ENCODE measurements at places on chromosomes 12 and 14.

DNA sequence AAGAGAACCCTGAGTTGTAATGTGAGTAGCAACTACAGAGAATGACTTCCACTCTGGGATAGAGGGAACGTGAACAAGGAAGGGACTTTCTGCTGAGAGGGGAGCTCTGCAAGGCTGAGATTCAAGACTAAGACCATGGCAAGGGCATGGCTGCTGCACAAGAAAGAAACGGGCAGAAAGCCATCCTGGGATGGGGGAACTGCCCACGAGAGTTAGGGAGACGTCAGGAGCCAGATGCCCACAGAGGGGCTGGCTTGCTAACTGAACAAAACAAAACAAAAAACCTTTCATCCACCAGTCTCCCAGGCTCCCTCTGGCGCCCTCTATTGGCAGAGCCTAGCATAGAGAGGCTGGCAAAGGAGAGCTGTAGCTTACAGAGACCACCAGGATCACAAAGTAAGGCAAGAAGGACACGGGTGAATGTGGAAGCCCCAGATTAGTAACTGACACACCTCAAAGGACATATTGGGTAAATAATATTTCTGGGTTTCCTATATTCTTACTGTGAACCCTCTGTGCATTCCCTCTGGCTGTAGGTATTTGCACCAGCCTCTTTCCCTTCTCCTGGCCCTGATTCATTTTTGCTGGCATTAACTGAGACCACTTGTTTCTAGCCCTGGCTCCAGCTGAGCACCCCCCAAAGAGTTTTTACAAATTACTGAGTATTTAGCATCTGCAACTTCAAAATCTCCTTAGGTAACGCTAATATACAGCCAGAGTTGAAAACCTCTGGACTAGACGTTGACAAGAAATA lies 338.3 kb downstream of the EMP1 start:
- peak; percentile 70 for DNase-seq

DNA sequence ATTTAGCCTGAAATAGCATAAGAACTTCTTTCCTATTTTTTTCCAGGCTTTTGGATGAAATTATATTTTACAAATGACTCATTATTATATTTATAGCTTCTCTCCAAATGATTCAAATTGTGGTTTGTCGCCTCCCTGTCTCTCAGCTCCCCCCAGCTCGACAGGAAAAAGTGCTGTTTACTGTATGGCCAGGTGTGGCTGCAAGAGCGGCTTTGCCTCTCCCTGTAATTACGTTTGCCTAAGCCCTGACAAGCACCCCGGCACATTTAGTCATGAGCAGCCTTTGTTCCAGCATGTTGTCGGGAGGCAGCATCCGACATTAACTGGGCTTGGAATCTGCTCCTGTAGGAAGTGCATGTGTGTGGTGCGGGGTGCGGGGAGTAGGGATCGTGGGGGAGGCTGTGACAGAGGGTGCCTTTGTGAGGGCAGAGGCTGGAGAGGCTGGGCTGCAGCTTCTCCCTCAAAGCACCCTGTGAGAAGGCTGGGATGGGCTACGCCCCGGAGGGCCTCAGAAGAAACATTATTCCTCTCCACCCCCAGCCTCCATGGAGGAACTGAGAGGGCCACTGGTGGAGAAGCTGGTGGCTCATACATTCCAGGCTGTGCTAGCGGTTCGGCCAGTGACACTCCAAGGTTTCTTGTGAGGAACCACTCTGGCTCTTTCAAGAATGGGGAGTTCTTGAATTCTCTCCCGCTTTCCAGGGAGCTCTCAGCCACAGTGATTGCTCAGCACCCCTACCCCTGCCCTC lies 42.1 kb upstream of the CTDSP2 start:
- peak; percentile 93 for DNase-seq

DNA sequence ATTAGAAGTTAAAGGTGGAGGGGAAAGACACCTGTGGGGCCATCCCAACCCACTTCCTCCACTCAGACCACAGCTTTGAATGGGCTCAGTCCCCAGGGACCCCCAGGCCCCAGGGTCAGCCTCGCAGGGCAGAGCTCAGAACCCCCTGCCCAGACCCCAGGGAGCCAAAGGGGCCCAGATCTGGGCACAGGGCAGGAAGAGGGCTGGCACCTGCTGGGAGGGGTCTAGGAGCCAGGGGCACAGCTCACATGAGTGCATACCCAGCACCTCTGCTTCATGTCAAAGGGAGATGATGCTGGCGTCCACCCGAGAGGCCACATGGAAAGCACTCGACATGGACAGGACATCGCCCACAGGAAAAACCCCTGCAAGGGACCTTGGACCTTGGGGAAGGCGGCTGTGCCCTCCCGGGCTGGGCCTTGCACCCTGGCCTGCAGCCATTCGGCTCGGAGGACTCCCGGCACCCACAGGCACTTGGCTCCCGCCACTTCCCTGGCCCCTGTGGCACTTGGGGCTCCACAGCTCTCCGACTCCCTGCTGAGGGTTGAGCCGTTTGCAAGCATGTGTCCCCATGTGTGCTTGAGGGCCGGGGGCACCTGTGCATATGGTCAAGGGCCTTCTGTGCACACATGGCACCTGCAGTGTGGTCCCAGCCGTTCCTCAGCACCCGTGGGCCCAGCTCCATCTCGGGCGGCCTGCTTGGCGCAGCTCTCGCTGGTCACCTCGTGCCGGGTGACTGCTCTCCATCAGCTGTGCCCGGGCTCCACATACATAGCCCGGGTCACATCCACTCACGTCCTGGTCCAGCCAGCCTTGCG lies 7.8 kb upstream of the AMN start:
- DNase-seq = no peak

DNA sequence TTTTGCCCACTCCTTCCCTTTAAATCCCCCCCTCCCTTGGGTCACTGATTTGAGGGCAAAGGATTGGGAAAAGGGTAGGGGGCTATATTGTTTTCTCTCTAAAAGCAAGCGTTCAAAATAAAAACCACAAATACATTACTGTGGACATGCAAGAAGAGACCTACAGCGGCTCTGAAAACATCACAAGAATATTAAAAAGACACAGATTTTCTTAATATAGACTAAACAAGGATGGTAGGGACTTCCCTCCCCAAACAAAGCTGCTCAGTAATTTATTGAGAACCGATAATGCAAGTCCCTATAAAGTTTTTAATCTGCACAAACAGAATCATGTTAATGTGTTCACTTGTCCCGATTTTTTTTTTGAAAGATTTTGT lies 12.9 kb downstream of the TBX3 start:
- no peak for DNase-seq

DNA sequence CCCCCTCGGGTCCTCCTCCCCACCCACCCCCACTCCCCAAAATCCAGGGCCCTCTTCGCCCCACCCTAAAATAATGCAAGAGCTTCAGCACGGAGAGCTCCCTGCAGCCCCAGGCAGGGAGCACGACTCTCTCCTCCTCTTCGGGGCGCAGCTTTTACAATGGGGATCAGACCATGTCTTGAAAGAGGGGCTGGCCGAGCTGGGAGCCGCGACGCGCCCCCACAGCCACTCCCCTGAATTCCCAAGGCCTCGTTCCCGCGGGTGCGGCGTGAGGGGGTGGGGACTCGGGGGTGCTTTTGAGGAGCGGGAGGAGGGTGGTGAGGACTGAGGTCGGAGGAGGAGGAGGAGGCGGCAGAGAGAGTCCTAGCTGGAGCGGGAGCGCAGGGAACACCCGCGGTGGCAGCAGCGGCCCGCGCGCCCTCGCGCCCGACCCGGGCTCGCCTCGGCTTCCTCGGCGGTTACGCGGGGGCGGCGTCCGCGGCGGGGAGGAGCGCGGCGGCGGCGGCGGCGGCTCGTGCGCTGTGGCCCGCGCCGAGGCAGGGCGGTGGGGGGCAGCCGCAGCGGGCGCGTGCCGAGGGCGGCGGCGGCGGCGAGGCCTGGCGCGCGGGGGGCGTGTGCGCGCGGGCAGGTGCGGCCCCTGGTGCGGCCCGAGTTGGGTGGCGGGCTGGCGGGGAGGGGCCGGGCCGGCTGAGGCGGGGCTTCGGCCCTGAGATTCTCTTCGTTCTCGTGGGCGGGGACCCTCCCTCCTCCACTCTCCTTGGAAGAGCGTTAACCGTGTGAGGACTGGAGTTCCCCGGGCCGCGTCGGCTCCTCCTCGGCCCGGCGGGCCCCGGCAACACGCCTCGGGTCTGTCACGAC lies at the start of gene ANKS1B:
Gene ANKS1B, minus strand, starts transcription at position 666 of the 858 bp plus-strand sequence. CDS start 699 bp downstream, outside the sequence.
- DNase-seq = peak; percentile 77

- DNase-seq = no peak
Measured at GRCh38 chr14:59281609-59282377, 93.3 kb downstream of the DAAM1 start.

- DNase-seq = no peak
Measured at GRCh38 chr12:95351748-95352147, 122.2 kb upstream of the METAP2 start.

DNA sequence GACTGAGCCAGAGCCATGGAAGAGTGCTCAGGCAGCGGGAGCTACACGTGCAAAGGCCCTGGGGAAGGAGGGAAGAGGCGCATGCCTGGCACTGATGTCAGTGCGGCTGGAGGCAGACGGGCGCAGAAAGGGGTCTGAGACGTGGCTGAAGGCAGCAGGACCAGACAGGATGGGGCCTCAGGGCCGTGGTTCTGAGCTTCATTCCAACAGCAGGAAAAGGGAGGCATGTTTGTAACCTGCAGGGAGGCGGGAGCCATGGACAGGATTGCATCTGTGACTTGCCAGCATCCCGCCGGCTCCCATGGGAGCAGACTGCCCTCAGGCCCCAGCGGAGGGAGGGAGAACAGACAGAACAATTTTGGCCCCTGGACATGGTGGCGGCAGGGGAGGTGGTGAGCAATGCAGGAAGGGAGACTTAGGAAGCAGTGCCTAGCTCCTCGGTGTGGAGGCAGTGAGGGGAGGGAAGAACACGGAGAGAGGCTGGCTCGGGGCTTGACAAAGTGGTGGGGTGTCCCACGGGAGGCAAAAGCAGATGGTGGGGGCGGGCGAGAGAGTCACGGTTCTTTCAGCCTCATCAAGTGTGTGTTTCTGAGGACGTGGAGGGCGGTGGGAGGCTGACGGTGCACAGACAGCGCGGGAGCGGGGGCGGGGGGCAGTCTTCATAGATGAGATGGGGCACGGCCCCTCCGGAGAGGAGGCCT lies 33.3 kb upstream of the INF2 start:
- no peak for DNase-seq

DNA sequence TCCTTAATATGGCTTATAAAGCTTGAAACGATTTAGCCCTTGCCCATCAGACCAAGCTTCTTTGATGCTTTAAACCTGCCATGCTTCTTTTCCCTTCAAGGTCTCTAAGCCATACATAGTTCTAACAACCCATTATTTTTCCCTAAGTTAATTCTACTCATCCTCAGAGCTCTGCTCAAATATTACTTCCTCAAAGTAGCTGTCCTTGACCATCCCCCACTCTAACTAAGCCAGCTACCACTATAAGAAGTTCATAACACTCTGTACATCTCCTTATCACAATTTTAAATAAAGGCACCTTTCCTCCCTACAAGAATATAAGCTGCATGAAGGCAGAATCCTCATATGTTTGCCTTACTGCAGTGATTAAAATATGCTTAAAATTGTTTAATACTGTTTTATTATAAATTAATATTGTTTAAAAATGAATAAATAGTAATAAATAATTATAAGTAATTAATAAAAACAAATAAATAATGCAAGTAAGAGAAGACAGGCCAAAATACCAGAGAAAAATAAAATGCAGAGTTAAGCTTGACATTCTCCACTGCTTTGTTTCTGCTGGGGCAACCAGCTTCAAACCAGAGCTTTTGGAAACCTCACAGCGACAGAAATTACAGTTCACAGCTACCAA lies 76.8 kb downstream of the NUMB start:
- DNase-seq = no peak

GRCh38 chr14:61491224-61491623 lies 169.8 kb downstream of the PRKCH start:
- DNase-seq = no peak

DNA sequence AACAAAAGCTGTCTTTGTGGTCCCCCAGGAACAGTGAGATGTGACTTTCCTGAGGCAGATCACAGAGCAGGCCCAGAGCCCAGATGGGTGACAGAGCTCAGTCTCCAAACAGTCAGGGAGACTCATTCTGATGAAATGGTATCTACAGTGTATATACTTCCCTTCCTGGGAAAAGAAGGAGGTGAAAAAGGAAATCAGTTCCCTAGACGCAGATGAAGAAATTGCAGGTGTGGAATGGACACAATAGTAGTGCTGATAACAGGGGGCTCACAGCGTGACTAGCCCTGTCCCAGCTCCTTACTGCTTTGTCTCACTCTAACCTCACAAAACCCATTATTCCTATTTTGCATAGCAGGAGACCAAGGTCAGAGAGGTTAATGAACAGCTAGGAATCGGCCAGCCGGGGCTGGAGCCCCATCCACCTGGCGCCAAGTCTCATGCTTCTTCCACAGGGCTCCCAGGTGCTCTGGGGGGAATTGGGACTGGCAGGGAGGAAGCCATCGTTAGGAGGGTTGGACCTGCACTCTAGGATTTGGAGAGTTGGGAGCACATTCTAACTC lies 11.9 kb downstream of the KCNH3 start:
- no peak for DNase-seq

DNA sequence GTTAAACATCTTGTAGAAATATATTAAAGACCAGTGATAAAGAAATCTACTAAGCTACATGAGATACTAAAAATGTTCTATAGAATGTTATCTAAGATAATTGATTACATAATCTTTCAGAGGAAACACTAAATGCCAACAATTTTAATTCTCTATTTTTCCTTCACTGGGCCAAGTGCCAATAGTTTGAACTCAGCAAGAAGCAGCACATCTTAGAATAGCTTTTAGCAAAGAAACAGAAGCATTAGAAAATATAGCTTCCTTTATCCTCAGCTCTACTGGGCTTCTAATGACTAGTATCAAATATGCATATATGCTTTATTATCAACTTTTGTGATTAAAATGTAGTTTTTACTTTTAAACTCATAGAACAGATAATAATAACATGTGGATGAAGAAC lies 461.4 kb upstream of the USP15 start:
- DNase-seq = no peak

DNA sequence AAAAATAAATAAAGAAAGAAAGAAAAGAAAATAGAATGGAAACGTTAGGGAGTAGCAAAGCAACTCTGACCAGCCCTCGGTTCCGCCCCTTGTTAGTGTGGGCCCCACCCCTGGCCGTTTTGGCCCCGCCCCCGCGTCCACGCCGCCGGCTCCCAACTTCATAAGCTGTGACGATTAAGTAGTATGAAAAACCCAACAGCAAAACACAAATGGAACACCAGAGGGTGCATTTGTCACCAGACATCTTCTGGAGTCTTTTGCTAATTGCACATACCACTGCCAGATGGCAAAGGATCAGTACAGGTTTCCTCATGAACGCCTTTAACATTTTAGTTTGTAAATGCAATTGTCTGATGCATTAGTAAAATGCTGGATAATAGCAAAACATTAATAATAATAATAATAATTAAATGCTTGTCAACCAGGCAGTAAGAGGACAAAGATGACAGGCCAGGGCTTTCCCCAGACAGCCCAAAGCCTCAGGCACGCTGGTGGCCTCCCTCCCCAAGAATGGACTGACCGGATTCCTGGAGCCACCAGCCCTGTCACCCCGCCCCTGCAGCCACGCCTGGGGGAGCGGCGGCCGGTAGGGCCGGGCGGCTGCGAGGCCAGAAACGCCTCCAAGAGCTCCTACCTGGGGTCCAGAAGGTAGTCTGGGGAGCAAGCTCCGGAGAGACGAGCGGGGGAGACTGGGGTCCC lies 23.6 kb downstream of the HSP90AA1 start:
- DNase-seq = peak; percentile 39

- DNase-seq = no peak
Measured at GRCh38 chr12:1418144-1418543, 176.2 kb downstream of the FBXL14 start.

Data from NCI-H2081 (cell line).